Stimulated activated CD4-positive, alpha-beta T cell treated with anti-CD3 and anti-CD28 coated beads, Interleukin-4, amount 100 ng/mL, for 4 hours (primary cell): ENCODE measurements at places on chromosomes 4 and X.
A peak's percentile ranks its signal among the peaks of the same experiment; 100 is the strongest.

DNA sequence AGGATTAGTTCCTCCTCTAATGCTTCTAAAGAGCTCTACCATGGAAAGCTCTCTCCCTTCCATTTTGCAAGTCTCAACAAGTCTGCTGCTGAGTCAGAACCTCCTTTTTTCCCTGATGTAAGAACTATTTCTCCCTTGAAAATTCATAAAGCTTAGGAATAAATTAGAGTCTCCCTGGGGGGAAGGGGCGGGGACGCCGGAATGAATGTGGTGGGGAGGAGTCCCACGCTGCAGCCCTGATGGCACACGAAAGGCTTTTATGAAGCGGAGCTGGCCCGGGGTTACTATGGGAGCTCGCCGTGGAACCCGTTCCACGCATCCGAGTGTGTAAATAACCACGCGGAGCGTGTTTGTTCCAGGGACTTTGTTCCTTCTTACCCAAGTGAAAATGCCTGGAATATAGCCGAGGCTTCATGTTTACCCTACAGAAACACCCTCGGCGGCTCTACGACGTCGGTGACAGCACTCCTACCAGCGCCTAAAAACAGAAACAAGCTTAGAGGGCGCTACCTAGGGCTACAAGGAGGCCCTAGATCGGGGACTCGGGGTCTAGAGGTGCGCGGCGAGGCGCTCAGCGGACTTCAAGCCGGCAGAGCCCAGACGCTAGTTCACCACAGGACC, 923 bp upstream of the CPEB2 start:
- DNase-seq, result peak; percentile 45

DNA sequence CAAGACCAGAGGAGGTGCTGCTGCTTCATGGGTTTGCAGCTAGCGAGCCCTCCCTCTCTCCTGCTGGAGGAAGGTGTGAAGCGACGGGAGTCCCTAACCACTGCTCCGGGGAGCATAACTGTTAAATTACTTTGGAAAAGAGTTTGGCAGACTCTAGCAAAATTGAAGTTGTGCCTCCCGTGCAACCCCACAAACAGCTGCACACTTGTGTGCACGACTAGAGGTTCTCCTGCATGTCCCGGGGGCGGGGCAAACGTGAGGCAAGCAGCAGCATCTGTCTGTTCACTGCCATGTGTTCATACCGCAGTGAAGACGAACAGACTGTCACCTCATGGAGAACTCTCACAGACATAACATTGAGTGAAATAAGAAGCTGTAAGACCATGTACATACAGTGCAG, 34.5 kb downstream of the TNIP2 start:
- DNase-seq, result no peak

DNA sequence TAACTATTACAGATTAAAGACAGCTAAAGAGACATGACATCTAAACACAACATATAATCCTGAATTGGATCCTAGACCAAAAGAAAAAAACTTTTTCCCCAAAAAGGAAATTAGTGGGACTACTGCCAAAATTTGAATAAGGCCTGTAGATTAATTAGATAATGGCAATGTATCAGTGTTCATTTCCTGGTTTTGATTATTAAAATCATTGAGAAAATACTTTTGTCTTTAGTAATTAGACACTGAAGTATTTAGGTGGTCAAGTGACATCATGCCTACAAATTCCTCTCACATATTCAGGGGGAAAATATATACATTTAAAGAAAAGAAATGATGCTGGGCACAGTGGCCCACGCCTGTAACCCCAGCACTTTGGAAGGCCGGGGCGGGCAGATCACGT, 10.4 kb upstream of the USO1 start:
- DNase-seq, result no peak

GRCh38 chr4:140738139-140738538, 18.0 kb downstream of the TBC1D9 start:
- DNase-seq, result no peak

GRCh38 chr4:1211891-1212545, 36.9 kb downstream of the CTBP1 start:
- no peak for DNase-seq

- no peak for DNase-seq
These were observed 466.7 kb downstream of the NKX6-1 start for GRCh38 chr4:84032372-84032771.

- no peak for DNase-seq
These were observed 820 bp upstream of the RASL11B start for GRCh38 chr4:52861171-52861823.

GRCh38 chr4:102620697-102621497, 119.7 kb downstream of the NFKB1 start:
- DNase-seq, result no peak

- no peak for DNase-seq
These were observed 1001.3 kb downstream of the CCSER1 start for GRCh38 chr4:91128519-91128918.

- DNase-seq, result no peak
These were observed 134.2 kb upstream of the RAP2C start for GRCh38 chrX:132353430-132353829.

DNA sequence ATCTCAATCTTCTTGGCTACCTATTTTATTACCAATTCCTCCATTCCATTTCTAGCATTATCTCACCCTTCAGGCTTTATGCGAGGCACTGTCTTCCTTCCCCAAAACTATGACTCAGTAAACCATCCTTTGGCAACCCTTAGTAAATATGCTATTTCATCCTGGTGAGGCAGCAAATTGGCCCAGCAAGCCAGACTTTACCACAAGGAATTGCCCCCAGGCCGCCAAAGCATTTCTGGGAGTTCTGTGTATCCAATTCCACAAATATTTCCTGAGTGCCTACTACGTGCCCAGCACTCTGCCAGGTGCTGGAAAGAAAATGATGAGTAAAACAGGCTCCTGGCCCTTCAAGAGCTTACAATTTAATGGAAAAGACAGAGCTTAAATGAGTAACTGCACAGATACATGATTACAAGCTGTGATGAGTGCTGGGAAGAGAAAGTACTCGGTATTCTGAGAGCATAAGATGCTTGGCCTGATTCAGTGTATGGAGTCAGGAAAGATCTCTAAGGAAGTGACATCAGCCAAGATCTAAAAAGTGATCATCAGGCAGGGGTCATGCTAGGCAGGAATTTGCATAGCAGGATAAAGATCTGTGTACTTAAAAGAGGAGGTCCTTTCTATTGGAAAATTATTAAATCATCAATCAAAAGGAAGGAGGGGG, 193.8 kb downstream of the ADAMTS3 start:
- DNase-seq, result no peak

GRCh38 chrX:118058924-118059323, 57.7 kb downstream of the KLHL13 start:
- DNase-seq, result no peak

DNA sequence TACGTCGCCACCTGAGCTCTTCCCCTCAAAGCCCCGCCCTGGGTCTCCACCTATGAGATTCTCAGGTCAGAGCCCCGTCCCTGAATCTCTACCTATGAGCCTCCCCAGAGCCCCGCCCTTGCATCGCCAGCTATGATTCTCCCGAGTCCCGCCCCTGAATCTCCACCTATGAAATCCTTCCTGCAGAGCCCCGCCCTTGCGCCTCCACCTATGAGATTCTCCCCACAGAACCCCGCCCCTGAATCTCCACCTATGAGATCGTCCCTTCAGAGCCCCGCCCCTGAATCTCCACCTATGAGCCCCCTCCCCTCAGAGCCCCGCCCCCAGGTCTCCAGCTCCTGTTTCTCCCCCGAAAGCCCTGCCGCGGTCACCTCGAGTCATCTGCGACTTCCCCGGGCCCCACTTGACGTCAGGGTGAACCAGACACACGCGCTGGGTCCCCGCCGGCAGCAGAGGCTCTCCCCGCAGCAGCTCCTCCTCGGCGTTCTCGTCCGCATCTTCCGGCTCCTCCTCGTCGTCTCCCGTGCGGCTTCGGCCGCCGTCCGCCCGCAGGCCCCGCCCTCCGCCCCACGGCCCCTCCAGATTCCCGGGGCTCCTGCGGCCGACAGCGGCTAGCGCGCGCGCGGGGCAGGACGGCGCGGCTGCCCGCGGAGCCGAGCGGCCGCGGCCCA, 393 bp downstream of the GTPBP6 start:
- DNase-seq, result peak; percentile 95

DNA sequence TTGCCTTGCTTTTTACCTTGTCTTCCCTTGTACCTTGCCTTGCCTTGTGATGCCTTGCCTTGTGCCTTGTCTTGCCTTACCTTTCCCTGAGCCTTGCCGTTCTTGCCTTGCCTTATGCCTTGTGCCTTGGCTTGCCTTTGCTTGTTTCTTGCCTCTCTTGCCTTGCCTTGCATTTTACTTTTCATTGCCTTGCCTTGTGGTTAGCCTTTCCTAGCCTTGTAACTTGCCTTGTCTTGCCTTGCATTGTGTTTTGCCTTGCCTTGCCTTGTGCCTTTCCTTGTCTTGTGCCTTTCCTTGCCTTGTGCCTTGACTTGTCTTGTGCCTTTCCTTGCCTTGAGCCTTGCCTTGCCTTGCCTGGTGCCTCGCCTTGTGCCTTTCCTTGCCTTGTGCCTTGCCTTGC, 84.6 kb downstream of the TAB3 start:
- no peak for DNase-seq
